AML-193 (cell line): ENCODE measurements at places on chromosomes 5 and 9.

DNA sequence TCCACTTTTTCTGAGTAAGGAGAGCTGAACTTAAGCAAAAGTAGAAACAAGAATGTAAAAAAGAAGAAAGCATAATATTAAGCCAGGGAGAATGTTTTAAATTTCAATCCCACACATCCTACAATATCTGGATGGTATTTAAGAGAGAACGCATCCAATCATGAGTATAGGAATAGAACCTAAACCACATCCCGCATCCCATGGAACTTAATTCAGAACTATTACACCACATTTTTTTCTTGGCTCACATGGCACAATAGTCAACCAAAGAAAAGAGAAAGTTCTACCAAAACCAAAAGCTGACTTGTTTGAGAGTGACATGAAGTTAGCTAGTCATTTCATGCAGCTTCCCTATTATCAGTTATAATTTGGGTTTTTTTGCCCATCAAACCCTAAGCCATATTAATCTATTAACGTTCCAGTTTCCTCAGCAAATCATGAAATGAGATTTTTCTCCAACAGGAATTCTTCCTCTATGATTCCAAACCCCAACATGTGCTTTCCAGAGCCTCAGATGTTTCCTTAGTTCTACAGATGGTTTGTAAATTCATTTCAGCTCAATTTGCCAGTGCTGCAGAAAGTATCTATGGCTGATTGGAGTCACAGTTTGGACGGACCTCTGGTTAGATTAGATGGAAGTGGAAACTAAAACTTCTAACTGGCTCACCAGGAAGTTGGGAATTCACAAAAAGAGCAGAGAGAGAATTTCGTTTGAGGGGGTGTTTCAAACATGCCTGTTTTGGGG, 22.5 kb downstream of the ADAMTSL1 start:
- DNase-seq = no peak

GRCh38 chr5:91141642-91142041, 241.5 kb downstream of the ARRDC3 start:
- no peak for DNase-seq

- DNase-seq = no peak
Observed at GRCh38 chr5:82881571-82882174, 195.5 kb downstream of the TMEM167A start.

DNA sequence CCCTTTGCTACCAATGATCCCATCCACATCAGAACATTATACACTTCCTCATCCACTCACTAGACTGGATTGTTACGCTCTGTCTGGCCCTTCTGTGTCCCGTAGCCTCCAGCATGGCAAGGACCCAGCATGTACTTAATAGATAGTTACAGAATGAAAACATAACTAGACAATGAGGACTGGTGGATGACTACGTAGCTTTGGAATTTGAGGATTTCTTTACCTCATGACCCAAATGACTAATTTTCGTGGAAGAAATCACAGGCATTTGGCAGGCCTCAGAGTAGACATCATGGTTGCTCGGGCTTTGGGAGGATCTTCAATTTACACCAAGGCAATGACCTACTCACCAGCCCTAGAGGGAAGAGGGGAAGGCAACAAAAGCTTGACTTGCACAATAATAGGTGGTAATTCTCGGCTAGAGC, 299.8 kb downstream of the TLE1 start:
- DNase-seq = no peak

DNA sequence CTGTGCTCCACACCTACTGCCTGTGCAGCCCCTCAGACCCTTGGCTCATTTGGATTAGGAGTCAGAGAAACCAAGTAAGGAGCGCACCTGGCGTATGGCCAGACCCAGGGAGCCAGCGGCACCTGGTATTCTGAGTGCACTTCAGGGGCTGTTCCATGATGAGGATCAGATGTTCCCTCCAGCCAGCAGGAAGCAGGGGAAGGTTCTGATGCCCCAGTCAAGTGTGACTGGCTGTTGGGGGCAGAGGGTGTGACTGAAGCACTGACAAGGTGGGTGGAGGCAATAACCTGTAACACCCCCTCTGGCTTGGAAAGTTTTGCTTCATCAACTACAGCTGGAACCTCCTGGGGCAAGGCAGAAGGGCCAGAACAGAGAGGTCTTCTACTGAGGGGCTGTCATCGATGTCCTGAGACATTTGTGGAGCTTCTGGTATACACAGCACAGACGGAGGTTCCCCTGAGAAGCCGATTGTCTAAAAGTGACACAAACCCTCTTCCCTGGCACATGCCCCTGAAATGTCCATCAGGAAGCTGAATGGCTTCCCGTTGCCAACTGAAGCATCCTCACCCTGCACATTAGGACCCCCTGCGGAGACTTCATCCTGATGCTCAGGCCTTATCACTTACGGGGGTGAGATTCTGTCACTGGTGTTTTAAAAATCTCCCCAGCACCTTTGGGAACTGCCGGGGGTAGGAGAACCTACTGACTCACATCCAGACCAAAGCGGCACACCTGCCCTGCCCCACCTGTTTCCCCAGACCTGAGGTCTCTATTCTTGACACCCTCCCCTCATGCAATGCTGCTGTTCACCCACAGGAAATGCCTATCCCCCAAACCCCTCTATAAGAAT, 21.1 kb downstream of the TRAF1 start:
- DNase-seq = no peak

DNA sequence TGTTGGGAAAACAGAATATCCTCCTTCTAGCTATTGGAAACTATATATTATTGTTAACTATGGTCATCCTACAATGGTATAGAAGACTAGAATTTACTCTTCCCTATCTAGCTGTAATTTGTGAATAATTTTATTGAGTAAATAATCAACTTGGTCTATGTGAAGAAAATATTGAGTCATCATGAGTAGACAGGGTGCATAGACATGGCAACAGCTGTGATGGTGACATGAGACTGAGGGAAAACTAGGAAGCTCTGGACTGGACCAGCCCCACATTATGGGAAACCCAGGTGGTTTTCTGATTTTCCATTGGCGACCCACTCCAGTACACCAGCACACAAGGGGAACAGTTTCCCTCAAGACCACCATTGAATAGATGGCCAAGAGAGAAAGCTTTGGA, 95.0 kb downstream of the APBA1 start:
- DNase-seq = no peak
